ENCODE measurements at places on chromosomes 4 and X.

GRCh38 chr4:146981651-146982050, 36.0 kb upstream of the TTC29 start:
- DNase-seq = no peak
- no peak overlapping the region for H3K4me3 ChIP-seq
- H3K4me1 ChIP-seq = peaks cover 13% of the 10 kb centered on the region
- H3K27me3 ChIP-seq = no peaks in the 10 kb centered on the region

GRCh38 chr4:76767983-76768382, 130.0 kb downstream of the SOWAHB start:
- H3K4me3 ChIP-seq = no peak overlapping the region
- H3K4me1 ChIP-seq = peaks cover 60% of the 10 kb centered on the region
- H3K36me3 ChIP-seq = peaks cover 25% of the 10 kb centered on the region
- no peaks in the 10 kb centered on the region for H3K27me3 ChIP-seq
- no peak for DNase-seq

DNA sequence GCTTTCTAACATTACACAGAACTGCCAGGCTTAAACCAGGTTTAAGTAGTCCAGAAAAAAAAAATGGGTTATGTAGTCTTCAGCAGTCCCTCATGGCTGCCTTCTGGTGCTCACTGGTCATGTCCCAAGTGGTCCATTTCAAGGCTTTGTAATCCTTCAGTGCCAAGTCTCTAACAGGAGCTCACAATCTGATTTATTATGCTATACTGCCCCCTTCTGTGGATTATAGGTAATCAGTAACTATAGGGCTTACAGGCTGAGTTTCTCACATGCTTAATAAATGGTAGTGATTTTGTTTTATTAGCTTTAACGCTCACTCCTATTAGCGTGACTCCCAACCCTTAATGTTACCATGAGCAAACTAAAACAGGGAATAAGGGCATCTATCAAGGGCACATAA, 92.5 kb upstream of the EDA2R start:
- H3K36me3 ChIP-seq = no peaks in the 10 kb centered on the region
- H3K27ac ChIP-seq = no peak overlapping the region
- no peak overlapping the region for H3K4me3 ChIP-seq

GRCh38 chr4:70704931-70705182, 16.5 kb downstream of the UTP3 start:
- no peaks in the 10 kb centered on the region for H3K27me3 ChIP-seq
- H3K4me3 ChIP-seq = peak overlapping the region; percentile 93
- no peak for DNase-seq
- H3K27ac ChIP-seq = no peak overlapping the region
